MCF 10A (cell line): ENCODE measurements at places on chromosomes 1 and 21. TPM values are rescaled to one million over a fixed set of nuclear protein-coding genes. Genes with fewer than 3 reads are reported as not detected.

The AIRE gene
- not detected in 2 replicates for total RNA-seq

The SPRR3 gene
- not detected in 2 replicates for total RNA-seq

The GLMP gene
- total RNA-seq = 12.9 and 17.5 TPM in 2 replicates

DNA sequence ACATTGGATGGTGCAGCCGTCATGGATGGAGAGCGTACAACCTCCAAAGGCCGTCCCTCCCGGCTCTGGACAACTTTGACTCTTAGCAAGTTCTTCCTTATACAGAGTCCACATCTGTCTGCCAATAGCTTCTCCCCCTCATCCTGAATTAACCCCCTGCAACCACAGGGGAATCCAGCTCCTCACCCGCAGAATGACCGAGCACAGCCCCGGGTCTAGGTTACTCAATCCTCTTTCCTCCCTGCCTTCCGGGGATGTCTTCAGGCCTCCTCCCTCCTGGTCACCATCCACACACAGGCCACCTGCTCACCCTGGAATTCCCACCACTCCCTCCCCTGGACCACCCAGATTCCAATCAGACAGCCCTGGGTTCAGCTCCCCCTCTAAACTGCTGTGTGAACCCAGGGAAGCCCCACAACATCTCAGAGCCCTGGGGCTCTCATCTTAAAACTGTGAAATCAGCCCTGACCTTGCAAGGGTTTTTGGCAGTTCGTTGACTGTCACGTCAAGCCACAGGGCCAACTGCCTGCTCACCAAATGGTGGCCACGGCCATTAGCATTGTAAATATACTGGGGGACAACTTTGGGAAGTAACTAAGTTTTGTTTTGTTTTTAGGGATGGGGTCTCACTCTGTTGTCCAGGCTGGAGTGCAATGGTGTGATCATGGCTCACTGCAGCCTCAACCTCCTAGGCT lies 54.2 kb downstream of the HSPG2 start:
- no peak for DNase-seq

GRCh38 chr1:230112131-230112701 lies 45.2 kb downstream of the GALNT2 start:
- DNase-seq = no peak
